ENCODE measurements at places on chromosomes 4 and X.

DNA sequence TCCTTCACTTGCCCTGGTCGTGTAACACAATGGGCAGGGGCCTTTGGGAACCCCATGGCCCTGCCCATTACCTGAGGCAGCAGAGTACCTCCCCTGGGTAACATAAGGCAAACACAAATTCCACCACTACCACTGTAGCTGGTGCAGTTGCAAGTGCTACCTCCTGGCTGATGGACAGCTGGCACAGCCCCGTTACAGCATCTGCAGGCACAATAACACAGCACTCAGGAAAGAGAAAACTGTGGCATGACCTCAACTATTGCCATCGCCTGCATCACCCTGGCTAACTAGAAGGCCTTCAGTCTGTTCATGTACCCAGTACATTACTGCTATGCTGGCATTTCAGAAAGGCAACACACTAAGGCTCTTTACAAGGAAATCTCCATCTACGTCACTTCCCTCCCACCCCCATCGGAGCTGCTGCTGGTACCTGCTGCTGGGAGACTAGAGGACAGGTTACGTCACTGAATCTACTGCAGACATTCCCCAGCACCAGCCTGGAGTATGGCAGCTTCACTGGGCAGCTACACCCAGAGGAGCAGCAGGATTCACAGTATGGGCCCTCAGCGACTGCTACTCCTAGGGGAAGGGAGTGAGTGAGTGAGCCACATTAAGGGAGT lies 39.4 kb downstream of the ARFIP1 start:
- no peak for DNase-seq

DNA sequence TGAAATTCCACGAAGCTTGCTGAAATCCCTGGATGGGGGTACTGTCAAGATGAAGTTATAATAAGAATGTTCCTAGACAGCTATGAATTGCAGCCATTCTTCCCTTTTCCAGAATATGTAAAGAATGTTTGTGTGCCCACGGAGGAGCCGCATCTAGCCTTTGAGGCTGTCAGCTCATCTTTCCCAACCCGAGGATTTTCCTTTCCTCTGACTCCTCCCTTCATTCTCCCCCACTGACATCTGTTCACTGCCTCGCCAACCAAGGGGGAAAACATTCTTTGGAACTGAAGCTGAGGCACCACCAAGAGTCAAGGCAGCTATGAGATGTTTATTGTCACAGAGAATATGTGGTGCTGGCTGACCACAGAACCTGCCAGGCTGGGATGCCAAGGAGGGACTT lies 8.8 kb downstream of the NHSL2 start:
- no peak for DNase-seq

GRCh38 chr4:7416745-7417432 lies 17.8 kb downstream of the PSAPL1 start:
- no peak for DNase-seq

DNA sequence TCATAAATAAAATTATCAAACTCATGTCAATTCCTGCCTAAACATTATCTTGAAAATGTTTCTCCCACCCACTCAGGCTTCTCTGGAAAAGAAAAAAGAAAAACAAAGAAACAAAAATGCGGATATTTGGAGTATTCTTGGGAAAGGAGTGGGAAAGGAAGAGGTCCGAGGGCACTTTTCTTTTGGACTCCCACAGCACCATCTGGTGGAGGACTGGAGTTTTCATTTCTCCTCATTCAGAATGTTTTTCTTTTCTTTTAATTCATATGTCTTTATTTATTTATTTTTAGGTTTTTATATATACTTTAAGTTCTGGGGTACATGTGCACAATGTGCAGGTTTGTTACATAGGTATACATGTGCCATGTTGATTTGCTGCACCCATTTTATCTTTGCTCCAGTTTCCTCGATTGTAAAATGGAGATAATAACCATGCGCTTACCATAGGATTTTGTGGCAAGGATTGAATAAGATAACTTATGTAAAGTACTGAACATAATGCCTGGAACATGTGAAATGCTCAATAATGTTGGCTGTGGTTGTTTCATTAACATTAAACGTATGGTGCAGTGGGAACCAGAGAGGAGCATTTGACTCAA lies 8.0 kb upstream of the KCNE5 start:
- DNase-seq: peak; percentile 49

DNA sequence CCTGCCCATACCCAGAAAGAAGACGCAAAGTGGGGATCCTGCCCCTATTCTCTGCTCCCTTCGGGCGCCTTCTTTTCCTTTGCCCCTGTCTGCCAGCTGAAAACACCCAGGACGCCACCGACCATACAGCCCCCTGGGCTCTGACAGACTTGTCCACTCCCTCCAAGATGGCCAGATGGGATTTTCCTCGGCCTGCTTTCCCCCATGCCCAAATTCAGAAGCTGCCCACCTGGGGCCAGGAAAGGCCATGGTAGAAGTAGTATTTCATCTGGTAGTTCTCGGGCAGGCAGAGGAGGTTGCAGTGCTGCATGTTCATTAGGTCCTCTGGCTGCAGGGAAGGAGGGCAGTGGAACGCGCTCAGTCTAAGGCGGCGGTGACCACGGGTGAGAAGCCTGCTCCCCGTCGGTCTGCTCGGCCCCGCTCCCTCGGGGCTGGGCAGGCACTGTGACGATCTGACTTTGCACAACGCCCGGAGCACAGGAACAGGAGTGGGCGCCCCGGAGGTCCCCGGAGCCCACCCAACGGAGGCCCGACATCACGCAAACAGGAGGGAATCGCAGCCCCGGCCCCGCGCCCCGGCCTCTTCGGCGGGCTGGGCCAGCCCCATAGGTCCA lies 582 bp downstream of the NAA10 start:
- DNase-seq: no peak

- peak; percentile 82 for DNase-seq
Observed at GRCh38 chr4:181952478-181952877, 290.7 kb upstream of the TENM3 start.

DNA sequence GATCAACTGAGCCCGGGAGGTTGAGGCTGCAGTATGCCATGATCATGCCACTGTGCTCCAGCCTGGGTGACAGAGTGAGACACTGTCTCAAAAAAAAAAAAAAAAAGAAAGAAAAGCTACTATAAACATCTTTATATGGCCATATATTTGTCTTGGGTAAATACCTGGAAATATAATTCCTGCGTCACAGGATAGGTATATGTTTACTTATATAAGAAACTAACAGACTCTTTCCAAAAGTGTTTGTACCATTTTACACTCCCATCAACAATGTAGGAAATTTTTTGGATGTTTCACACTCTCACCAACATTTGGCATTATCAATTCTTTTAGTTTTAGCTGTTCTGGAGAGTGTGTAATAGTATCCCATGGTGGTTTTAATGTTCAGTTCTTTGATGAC lies 12.8 kb downstream of the P2RY4 start:
- no peak for DNase-seq

GRCh38 chrX:24321741-24322395 lies 8.0 kb upstream of the SUPT20HL2 start:
- no peak for DNase-seq

GRCh38 chrX:115018040-115018647 lies 728 bp upstream of the IL13RA2 start:
- no peak for DNase-seq

DNA sequence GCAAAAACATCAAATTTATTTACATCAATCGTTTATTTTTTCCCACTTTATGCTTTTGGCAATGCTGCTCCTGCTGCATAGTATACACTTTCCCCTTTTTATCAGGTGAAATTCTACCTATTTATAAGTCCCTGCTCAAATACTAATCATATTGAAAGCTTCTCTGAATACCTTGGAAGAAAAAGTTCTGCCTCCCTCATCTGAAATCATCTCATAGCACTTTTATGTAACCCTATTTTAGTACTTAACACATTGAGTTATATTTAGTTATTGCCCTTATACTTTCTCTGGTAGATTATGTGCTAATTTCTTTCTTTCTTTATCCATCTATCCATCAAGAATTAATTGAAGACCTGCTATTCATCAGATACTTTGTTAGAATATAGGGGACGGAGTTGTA lies 1.1 kb upstream of the WDR17 start:
- no peak for DNase-seq

GRCh38 chr4:60544981-60545380 lies 655.1 kb upstream of the ADGRL3 start:
- DNase-seq: peak; percentile 60

DNA sequence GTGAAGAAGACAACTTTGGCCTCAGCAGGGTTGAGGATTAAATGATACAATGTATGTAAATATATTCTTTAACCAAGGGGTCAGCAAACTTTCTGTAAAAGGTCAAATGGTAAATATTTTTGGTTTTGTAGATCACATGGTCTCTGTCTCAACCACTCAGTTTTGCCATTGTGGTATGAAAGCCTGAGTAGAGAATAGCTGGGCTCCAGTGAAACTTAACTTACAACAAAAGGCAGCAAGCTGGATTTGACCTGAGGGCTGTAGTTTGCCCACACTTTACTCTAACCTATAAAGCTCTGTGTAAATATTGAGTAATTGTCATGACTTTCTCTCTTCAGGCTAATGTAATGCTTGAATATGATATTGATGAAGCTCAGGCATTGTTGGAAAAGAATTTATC lies 19.6 kb downstream of the VBP1 start:
- DNase-seq: no peak

GRCh38 chrX:55088795-55089489 lies at the start of gene PAGE2:
Gene PAGE2 (plus strand): TSS chrX:55089018. CDS start chrX:55090021, 1,003 bp downstream.
- DNase-seq: no peak

DNA sequence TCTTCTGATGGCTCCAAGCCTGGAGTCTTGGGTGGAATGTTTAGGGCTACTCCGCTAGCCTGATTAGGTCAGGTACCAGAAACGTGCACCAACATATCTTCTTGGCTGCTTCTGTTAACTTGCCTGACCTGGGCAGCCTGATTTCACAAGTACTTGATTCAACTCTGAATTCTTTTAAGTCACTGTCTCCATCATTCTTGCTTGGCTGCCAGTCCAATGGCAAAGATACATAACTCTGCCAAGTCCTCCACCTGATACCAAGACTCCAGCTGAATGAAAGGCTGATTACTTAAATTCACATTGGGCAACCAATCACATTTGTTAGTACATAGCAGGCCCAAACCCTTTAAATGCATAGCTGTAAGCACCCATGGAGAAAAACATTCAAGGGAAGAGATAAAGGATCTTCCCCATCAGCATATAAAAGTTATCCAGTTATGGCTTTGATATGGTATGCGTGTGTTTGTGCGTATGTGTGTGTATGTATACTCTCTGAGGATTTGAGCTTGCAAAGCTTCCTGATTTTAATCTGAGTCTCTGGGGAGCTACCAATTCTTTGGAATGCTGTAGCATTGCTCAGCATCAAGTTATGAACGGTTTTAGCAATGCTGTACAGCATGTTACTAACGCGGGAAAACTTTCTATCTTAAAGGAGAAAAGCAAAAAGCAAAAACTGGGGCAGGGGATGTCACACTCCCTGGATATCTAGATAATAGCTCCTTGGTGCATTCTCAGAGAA lies 917.2 kb downstream of the DMD start:
- no peak for DNase-seq

DNA sequence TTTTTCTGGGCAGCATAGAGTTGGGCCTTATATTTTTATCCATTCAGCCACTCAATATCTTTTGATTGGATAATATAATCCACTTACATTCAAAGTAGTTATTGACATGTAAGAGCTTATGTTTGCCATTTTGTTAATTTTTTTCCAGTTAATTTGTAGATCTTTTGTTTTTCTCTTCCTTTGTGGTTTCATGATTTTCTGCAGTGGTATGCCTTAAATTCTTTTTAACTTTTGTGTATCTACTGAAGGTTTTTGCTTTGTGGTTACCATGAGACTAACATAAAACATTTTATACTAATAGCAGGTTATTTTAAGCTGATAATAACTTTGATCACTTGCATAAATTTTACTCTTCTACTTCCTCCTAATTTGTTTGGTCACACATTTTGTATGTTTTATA lies 140.8 kb upstream of the GATB start:
- DNase-seq: no peak

- no peak for DNase-seq
Observed at GRCh38 chr4:69793732-69794131, 33.3 kb upstream of the SULT1B1 start.

DNA sequence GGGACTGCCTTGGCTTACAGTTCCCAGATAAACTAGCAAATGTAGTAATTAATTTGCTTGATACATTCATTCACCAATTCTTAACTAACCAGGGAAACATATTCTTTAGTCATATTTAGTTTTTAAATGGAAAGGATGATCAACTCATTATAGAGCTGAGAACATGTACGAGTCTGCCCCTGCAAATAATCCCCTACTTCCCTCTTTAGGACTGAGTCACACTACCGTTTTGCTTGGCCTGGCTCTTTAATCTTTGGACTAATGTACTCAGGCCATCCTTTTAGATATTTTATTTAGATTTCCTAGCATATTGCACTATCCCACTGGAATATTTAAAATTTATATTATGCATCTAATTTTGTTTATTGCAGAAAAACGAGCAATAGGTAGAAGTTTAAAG lies 105.5 kb upstream of the LCORL start:
- no peak for DNase-seq

DNA sequence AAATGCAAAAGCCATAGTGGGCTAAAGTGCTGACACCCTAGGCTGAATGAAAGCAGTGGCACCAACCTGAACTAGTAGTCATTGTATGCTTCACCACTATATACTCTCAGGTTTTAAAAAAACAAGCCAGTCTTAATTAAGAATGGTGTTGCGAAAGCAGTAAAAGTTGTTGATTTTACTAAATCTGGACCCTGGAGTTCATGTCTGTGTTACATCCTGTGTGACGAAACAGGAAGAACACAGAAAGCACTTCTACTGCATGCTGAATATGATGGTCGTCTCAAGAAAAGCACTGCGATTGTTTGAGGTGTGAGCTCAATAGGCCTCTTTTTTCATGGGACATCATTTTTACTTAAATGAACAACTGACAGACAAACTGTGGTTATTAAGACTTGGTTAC lies 24.2 kb upstream of the GDPD2 start:
- peak; percentile 18 for DNase-seq

DNA sequence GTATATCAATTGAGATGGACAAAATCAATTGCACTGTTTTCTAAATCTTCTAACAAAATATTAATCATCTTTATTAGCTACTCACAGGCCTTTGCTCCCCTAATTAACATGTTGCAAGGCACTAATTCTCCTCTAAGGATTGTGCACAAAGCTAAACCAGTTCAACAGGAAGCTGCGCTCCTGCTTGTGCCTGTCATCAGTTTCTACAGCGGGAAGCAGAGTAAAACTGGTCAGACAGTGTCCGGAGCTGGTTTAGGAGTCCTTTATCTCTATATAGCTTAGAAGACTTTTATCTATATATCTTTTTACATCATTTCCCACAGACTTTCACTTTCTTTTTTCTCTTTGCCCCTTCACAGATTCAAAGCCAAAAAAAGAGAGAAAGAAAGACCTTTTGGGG lies 79.1 kb downstream of the ELOVL6 start:
- no peak for DNase-seq

GRCh38 chr4:39978904-39979303 lies 1.2 kb upstream of the PDS5A start:
- DNase-seq: no peak

GRCh38 chrX:133654811-133655210 lies 239.5 kb upstream of the GPC4 start:
- DNase-seq: peak; percentile 64

GRCh38 chr4:90215286-90215685 lies 88.1 kb downstream of the CCSER1 start:
- DNase-seq: no peak
